T-helper 17 cell (primary cell): ENCODE measurements at places on chromosomes 1 and 21. TPM values are rescaled to one million over a fixed set of nuclear protein-coding genes. Genes with fewer than 3 reads are reported as not detected.

PLA2G2F gene
- total RNA-seq, result not detected

DNA sequence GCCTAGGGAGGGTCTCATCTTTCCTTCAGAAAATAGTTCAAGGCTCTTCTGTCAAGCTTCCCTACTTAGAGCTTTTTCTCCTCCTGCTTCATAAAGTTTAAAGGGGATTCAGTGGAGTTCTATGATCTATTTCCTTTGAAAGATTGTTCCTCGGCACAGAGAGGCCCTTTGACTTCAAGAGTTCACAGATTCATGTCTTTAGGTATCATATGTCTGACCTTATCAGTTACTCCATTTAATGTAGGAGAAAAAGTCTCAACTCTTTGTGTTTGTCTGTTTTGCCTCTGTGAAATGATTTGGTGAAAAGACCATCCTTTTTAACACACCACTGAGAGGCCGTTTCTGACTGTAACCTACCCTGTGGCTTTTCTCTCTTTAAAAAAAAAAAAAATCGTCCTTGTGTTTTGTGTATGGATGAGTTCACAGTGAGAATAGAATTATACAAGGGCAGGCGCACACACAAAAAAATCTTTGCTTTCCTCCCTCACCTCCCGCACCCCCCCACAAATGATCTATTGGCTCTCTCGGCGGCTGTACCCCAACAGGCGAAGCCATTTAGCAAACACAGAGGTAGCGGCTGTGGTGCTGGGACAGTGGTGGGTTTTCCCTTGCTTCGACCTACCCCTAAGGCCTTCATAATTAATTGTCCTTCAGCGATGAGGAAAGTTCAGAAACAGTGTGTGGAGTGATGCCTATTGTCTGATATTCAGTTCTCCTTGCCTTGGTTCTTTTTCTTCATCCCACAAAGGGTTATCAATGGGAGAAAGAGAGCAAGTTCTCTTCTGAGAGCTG, 29.6 kb downstream of the PROX1 start:
- DNase-seq, result no peak

- no peak for DNase-seq
These were observed 7.3 kb upstream of the IL10 start for GRCh38 chr1:206779638-206780037.

MYCL gene
- 1.2 TPM for total RNA-seq

SLAMF9 gene
- not detected for total RNA-seq

GRCh38 chr21:18155508-18156193, 89.0 kb upstream of the CHODL start:
- no peak for DNase-seq
